Liver (tissue), 10 donors: ENCODE measurements at places on chromosomes 6 and 20.

- DNase-seq = no peak
Measured at GRCh38 chr6:44653091-44653490, 265.6 kb downstream of the CDC5L start.

GRCh38 chr6:84227044-84227433 is 404 bp downstream of the CEP162 start:
- no peak for DNase-seq

DNA sequence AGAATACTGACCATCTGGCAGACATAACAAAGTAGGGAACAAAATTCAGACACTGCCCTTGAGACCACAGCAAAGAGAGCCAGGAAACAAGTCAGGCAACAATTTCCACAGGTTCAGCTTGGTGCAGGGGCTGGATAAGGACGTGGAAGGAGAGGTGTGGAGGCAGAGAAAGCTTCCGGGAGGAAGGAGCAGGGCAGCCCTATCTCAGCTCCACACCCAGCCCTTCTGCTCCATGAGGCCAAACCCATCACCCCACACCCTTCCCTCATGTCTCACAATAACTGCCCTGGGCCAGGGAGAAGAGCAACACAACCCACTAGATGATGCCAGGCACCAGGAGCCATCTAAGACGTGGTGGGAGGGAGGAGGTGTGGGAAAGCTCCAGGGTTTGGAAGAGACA is 5.8 kb downstream of the SNHG17 start:
- DNase-seq = peak; percentile 61

- no peak for DNase-seq
Measured at GRCh38 chr6:129695373-129696027, 14.5 kb downstream of the ARHGAP18 start.

GRCh38 chr20:34385464-34385863 is 22.4 kb downstream of the ITCH start:
- no peak for DNase-seq

- no peak for DNase-seq
Measured at GRCh38 chr6:107768044-107768443, 56.1 kb downstream of the SCML4 start.

DNA sequence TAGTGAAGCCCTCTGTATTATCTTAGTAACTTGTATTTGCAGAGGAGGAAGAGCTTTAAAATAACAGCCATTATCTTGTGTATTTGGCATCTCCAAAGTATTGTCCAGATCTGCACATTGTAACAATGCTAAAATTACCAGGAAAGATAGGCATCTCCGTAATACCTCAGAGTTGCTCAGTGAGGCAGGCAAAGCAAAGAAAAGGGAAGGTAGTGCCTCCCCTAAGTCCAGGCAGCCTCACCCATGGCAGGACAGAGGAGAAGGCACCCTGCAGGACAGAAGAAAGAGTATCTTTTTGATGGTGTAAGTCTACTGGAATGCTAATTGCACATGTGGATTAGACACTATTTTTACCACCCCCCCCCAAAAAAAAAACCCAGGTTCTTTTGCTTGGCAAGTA is 13.6 kb upstream of the SSTR4 start:
- no peak for DNase-seq

DNA sequence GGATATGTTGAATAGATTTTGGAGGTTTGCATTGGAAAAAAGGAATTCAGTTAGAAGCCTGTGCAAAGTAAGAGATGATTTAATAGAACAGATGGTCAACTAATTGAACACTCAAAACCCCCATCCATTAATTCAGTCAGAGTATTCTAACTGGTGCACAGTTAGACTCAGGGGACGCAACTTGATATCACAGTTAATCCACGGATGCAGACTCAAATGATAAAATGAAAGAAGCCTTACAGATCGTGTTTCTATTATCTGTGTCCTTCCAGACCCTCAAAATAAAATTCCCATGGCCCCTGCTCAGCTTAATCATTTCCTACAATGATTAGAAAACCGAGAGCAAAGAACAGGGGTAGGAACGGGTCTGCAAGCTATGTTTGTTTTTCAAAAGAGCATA is 45.4 kb upstream of the DTNBP1 start:
- DNase-seq = no peak

GRCh38 chr20:23955896-23956295 is 32.7 kb downstream of the GGTLC1 start:
- DNase-seq = no peak

- DNase-seq = no peak
Measured at GRCh38 chr6:36927691-36928546, 26.6 kb upstream of the PI16 start.

DNA sequence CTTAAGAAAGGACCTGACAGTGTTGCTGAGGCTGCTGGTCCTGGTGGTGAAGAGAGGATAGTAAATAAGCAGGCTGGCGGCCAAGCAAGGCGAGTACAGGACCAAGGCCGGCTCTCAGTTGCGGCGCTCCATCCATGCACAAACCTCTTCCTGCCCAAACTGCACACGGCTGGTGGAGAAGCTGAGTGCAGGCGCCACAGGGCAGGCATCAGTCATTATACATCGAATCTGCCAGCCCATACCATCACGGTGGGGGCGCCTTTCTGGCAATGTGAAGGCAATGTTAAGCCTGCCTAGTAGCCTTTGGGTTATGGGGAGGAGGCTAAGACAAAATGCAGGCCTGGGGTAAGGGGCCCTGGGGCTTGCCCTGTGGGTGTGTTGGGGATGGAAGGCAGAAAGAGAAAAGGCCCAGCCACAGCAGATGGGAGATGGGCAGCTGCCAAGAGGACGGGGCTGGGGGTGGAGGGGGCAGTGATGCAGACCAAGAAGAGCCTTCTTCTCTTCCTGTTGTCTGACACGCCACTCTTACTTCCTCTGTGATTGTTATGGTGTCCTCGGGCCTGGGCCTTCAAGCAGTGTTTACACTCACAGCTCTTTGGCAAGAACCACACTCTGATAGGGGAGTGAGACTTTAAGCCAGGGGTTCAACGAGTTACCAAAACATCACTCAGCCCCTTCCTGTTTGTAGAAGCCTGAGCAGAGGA is 20.3 kb upstream of the KCNK16 start:
- no peak for DNase-seq

- DNase-seq = no peak
Measured at GRCh38 chr20:15582146-15582760, 991.0 kb downstream of the KIF16B start.

DNA sequence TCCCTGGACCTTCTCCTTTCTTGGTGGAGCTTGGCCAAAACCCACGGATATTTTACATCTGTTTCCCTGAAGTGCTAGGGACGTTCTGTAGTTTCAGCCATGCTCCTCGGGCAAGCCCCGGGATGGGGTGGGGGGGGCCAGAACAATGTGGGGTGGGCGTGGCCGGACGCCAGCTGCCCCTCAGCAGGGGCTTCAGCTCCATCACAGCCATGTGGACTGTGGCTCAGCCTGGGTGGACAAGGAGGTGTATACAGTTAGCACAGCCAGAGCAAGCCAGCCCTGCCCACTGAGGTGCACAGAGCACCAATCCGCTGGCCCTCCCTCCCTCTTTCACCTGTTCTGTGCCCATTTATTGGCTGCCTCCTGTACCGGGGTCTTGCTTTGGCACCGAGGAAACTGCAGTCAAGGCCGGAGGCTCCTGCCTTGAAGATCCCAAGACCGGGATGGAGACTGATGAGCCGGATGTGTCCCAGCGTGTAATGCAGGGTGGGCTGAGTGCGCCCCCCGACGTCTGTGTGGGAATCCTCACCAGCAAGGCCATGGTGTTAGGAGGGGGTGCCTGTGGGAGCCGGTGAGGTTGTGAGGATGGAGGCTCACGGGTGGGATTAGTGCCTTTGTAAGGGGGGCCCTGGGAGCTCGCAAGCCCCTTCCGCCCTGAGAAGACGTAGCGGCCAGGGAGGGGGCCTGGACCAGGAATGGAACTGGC is 28.0 kb downstream of the FRMD1 start:
- DNase-seq = no peak

GRCh38 chr20:35394271-35394670 is 17.5 kb downstream of the UQCC1 start:
- DNase-seq = no peak

- DNase-seq = no peak
Measured at GRCh38 chr6:170080828-170081371, 210.0 kb downstream of the DLL1 start.

GRCh38 chr6:158095031-158095430 is 73.0 kb downstream of the SERAC1 start:
- no peak for DNase-seq

DNA sequence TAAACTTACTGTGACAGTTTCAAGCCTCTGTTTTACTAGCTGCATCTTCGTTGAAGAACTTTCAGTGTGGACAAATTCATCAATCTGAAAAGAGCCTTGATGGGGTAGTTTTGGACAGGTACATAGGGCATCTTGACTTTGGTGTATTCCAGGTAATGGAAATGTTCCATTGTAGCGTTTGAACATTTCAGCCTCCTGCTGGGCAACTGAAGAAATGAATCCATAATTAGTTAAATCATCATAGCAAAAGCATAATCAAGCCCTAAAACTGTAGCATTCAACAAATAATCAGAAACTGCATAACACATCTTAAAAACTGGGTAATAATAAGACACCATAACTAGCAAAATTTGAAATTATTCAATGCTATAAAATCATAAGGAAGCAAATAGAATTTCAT is 86.2 kb downstream of the AHI1 start:
- DNase-seq = no peak

GRCh38 chr6:52754443-52754842 is 8.8 kb downstream of the GSTA2 start:
- no peak for DNase-seq

DNA sequence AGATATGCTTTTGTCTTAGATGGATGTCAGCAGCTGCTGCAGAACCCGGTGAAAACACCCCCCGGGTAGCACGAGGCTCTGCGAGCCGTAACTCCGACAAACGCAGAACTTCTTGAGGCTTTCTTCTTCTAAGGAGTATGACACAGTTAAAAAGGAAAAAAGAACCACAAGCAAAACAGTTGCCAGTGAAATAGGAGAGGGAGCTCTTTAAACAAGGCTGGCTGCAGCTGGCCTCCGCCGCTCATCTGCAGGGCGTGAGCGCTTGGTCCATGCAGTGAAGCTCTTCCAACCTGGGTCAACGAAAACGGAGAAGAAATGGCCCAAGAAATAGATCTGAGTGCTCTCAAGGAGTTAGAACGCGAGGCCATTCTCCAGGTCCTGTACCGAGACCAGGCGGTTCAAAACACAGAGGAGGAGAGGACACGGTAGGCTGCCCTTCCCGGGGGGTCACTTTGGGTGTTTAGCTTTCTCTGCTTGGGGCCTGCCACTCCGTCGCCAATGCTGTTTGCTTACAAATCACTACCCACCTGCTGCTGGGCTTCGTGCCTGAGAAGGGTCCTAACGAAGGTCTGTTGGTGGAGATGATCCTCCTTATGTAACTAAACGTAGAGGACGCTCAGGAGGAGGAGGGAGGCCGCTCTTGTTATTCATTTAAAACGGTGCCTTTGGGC is 13.2 kb downstream of the SYTL3 start:
- DNase-seq = no peak

DNA sequence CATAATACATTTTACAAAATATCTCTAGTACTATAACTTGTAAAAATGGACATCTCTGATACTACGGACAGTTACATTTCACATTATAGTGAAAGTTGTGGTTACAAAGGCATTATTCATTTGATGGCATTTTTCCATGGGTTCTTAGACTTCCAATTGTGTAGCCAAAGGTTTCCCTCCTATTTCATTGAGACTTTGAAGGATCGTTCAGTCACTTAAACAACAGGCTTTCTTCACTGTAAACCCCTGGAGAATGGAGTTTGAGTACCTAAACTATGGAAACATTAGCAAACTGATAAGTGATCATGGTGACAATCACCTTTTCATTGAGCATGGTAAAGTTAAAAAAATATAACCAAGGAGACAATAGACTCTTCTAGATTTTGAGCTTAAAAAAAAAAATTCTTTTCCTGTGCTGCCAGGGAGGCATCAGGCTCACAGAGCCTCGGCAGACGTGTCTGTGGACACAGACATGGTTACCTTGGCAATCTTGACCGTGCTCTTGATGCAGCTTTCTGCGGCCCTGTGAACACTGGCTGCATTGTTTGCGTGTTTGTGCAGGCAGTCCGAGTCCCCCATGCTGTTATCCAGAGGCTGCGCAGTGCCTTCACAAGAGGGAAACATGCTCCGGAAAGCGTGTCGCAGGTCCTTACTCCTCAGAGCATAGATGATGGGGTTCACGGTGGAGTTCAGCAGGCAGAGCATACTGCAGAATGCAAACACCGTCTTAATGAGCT is 22.6 kb downstream of the CNR1 start:
- no peak for DNase-seq

DNA sequence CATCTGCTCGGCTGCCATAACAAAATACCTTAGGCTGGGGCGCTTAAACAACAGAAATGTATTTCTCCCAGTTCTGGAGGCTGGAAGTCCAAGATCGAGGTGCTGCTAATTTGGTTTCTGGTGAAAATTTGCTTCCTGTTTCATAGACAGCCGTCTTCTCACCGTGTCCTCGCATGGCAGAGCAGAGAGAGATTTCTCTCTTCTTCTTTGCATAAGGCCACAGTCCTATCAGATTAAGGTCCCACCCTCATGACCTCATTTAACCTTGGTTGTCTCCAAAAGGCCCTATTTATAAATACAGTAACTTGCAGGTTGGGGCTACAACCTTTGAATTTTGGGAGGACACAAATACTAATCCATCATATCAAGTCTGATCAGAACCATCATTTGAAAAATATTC is 544.3 kb downstream of the KIF16B start:
- no peak for DNase-seq

- DNase-seq = no peak
Measured at GRCh38 chr6:111361648-111362047, 121.4 kb downstream of the REV3L start.

GRCh38 chr6:96186516-96187195 is 170.9 kb downstream of the FUT9 start:
- DNase-seq = no peak

- no peak for DNase-seq
Measured at GRCh38 chr6:162078126-162078525, 649.4 kb downstream of the PRKN start.

DNA sequence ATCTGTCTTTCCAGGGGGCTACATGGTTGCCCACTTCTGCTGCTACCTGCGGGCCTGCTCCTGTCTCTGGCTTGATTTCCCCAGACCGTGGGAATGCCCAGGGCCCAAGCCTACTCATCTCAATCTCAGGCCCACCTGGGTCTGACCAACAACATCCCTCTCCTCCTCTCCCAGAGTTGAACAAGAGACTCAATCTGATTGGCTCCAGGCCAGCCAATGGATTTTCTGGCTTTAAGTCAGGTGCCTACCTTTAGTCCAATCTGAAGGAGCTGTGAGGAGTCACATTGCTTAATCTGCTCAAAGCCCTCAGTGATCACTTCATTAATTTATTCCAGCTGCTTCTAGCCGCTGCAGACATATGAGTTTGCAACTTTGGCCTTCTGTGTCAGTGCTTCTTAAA is 162.4 kb upstream of the KCNG1 start:
- DNase-seq = no peak

DNA sequence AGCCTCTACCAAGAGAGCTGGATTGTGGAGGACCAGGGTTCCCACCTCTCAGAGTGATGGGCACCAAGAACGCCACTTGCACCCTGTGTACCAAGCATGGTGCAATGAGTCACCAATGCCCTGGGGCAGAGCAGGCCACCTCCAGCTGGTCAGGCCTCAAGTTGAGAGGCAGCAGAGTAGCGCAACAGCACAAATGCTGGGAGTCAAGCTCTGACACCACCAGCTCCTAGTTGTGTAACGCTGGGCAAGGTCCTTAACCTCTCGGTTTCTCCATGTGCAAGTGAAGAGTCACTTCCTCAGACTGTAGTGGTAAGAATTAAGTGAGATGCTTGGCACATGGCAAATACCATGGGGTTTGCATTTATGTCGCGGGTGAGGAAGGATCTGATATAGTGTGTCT is 25.6 kb downstream of the GFOD1 start:
- DNase-seq = no peak

- no peak for DNase-seq
Measured at GRCh38 chr6:37985355-37985754, 165.8 kb downstream of the ZFAND3 start.
